KG1 (cell line): ENCODE measurements at places on chromosomes 4 and X.

- no peak for DNase-seq
Measured at GRCh38 chr4:5249727-5250126, 198.4 kb downstream of the STK32B start.

DNA sequence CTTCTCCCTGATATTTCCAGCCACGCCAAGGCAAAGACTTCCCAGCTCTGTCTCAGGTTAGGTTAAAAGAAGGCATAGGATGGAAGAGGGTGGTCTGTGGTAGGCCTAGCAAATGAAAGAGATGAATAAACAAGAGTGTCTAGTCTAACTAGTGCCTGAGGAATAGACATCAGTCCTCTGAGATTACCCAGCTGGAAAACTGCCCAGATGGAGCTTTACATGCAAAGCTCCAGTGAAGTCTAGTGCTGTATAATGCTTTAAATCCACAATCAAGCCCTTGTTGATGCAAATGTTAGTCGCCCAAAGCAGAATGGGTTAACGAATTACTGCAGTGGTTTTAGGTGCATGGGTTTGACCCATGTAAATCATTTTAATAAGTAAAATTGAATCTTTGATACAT is 24.8 kb upstream of the GUCY1B1 start:
- no peak for DNase-seq

DNA sequence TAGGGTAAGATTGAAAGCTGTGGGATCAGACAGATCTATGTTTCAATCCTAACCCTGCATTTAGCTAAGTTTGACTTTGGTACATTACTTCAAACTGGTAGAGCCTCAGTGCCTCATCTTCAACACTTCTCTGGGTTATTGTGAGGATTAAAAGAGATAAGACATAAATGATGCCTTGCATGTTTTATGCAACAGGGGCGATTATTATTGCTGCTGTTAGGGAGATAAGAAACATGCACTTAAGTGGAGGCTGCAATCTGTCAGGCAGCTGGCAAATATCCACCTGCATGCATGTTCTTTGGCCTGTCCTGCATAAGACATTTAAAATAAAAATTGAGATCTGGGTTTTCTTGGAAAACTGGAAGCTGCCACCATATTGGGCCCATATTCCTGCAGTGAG is 24.6 kb downstream of the UNC5C start:
- no peak for DNase-seq

DNA sequence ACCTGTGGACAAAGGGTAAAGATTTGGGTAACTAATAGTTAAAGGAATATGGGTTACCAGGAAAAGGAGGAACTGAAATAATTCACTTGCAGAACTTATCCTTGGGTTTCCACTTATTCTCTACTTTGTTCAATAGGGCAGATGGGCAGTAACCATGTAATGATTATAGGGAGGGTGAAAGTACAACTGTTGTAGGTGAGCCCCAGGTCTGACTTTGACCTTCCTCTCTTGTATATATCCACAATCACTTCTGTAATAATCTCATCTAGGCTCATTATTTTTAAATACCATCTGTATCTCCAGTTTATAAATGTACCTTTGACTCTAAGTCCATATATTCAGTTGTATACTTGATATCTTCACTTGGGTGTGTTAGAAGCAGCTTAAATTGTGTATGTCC is 32.1 kb downstream of the CXXC4 start:
- DNase-seq = no peak
